Right forelimb (tissue), 1 donor: ENCODE measurements at places on chromosomes 1 and 21.

DNA sequence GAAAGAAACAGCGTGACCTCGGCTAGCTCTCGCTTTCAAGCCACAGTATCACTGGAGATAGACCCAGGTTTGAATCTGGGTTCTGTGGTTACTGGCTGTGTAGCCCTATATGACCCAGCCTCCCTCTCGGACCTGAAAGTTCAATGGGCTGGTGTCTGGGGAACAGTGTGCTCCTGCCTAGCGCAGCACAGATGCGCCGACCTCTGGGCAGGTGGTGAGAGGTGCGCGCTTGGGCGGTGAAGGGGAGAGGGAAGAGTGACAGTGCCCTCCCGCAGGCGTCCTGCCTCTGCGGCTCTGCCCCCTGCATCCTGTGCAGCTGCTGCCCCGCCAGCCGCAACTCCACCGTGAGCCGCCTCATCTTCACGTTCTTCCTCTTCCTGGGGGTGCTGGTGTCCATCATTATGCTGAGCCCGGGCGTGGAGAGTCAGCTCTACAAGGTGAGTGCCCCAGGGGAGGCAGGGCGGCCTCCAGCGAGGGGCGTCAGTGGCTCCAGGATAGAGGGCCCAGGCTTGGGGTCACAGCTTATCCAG lies 10.5 kb downstream of the SERINC2 start:
- DNase-seq, result no peak

- DNase-seq, result no peak
Observed at GRCh38 chr1:219790834-219791615, 137.3 kb downstream of the SLC30A10 start.

DNA sequence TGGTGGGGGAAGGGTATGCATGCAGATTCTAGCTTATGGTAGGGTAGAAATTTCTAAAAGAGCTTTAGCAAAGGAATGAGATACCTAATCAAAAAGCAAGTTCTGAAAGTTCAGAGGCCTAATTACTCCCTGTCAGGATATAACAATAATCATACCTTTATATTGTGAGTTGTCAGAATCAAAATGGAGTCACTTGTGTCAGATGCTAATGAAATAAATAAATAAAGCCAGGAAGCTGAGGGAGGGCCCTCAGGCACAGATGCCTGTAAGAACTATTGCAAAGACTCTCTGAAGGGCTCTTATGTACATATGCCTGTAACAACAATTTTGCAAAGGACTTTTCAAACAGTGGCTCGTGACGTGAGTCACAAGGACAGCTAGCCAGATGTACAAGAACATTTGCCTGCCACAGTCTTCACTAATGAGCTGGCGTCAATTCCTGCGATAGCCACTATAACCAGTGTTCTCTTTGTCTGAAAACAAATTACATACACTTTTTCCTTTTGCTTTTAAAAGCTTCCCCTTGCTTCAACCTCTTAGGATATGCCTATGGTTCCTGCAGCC lies 27.4 kb upstream of the DNASE2B start:
- no peak for DNase-seq

- no peak for DNase-seq
Observed at GRCh38 chr1:3729594-3730542, 22.4 kb upstream of the CCDC27 start.

GRCh38 chr1:151187205-151187604 lies 2.8 kb downstream of the VPS72 start:
- DNase-seq, result no peak

DNA sequence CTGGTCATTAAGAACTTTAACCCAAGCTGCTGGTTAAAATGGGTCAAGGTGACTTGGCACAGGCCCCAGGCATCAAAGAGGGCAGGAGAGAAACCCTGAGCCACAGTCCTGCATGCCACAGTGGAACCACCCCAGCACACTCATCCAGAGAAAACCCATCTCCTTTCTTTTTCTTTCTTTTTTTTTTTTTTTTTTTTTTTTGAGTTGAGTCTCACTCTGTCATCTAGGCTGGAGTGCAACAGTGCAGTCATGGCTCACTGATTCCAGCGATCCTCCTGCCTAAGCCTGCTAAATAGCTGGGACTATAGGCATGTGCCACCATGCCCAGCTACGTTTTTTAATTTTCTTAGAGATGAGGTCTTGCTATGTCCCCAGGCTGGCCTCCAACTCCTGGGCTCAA lies 109.2 kb upstream of the RAB4A start:
- no peak for DNase-seq
